ENCODE measurements at places on chromosomes 1 and 21.

- DNase-seq: no peak
Observed at GRCh38 chr1:167635156-167635648, 5.2 kb downstream of the RCSD1 start.

DNA sequence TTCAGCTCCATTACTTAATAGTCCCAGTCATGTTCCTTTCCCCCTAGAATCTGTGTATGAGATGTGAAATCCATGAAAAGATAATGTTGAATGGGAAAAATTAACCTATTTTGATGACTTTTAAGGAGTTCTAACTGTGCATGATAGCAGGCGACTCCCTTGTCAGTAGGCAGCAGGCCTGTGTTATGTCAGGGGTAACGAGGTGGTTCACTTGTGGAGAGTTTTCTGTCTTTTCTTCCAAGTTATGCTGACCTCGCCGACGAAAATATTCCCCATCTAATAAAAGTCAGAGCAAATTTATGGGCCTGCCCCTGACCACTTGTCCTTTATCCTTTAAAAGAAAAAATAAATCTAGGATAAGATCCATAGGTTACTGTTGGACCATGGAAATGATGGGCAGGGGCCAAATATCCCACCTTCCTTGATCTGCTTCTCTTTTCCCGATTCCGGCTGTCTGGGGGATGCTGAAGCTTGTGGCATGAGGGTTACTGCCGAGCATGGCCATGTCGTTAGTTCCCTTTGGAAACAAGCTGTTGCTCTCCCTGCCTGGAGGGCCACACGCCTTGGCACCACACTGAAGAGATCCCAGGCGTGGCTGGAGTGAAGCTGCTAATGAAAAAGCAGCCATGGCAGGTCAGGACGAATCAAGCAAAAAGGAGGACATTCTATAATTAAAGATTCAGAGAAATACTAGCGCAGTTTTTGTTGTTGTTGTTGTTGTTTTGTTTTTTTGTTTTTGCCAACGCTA is 93.8 kb downstream of the ROR1 start:
- DNase-seq: no peak

- DNase-seq: no peak
Observed at GRCh38 chr1:193348769-193349535, 162.5 kb upstream of the B3GALT2 start.

GRCh38 chr1:45385302-45385701 is 45.1 kb upstream of the MUTYH start:
- no peak for DNase-seq

DNA sequence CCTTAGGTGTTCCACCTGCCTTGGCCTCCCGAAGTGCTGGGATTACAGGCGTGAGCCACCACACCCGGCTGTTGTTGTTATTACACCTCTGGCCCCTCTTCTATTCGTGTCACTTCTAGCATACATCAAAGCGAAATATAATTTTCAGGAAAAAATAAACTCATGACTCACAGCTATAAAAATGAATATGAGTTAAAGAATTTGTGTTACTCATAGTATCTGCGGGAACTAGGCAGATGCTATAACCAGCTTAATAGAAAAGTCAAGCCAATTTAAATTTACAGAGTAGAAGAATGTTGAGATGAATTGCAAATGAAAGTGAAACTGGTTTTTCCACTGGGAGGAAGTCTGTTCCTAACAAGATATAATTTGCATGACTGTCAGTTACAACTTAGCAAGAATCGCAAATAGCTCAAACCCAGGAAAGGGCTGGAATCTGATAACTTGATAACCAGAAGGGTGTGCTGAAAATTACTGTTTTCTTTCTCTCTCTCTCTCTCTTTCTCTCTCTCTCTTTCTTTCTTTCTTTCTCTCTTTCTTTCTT is 11.2 kb downstream of the OR2W3 start:
- DNase-seq: no peak

DNA sequence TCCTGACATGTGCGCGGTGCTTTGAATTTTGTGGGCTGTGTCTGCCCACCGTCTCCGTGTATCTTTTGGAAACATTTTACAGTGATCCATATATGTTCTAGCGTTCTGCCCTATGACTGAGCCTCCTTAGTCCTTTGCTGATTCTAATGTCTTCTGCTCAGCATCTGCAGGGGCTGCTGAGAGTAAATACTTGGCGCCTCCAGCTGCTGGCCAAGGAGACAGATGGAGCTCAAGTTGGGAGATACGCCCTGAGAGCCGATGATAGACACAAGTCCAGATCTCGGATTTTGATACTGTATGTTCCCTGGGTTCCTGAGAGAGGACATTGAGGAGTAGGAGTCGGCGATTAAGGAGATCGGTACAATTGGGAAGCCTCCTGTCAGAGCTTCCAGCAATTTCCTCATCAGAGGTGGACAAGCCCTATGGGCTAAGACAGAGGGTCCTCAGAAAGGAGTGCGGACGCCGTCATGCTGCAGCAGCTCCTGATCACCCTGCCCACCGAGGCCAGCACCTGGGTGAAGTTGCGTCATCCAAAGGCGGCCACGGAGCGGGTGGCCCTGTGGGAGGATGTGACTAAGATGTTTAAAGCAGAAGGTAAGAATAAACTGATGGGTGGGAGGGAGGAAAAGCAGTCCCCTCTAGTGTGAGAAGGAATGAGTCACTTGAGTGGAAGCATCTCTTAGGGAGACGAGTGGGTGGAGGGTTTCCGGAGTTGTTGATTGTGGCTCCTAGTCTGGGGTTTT is 390 bp downstream of the ZFP69B start:
- peak; percentile 50 for DNase-seq

GRCh38 chr1:6178751-6179563 is 1.2 kb downstream of the CHD5 start:
- no peak for DNase-seq

GRCh38 chr1:119787776-119788175 is 19.1 kb upstream of the HMGCS2 start:
- DNase-seq: no peak

- DNase-seq: no peak
Observed at GRCh38 chr1:81232420-81232819, 568.3 kb upstream of the ADGRL2 start.

GRCh38 chr1:109488201-109488600 is 4.5 kb downstream of the ATXN7L2 start:
- DNase-seq: no peak

DNA sequence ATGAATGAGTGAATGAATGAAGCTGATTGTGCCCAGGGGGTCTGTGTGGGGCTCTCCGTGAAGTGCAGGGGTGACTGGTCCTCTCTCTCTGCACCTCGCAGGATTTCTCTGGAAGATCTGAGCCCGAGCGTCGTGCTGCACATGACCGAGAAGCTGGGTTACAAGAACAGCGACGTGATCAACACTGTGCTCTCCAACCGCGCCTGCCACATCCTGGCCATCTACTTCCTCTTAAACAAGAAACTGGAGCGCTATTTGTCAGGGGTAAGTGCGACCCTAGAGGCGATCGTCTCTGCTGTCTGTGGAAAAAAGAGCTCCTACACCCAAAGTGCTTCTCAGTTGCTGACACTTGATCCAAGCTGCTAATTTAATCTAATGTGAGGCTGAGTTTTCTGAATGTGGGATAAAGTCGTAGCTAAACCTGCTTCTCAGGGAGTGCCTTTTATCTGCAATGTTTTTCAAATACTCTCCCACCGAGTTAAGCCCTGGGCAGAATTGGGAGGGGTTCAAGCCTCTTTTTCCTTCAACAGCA is 101.7 kb downstream of the HUNK start:
- no peak for DNase-seq

DNA sequence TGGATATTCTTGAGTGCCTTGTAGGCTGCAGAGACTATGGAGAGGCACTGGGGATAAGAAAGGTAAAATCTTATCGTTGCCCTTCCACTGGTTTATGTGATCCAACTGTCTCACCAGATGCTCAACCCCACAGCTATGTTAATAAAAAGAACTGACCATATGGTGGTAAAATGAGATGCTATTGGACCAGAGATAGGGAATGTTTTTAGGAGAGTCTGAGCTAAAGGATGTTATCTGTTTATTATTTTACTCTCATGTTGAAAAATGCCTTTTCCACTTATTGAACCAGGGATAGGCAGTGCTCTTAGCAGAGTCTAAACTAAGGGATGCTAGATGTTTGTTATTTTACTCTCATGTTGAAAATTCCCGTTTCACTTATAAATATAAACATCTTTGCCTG is 172.8 kb upstream of the GREM2 start:
- no peak for DNase-seq

GRCh38 chr1:41734201-41734970 is 184.3 kb downstream of the HIVEP3 start:
- DNase-seq: no peak

- no peak for DNase-seq
Observed at GRCh38 chr1:59272507-59272906, 24.4 kb upstream of the FGGY start.

DNA sequence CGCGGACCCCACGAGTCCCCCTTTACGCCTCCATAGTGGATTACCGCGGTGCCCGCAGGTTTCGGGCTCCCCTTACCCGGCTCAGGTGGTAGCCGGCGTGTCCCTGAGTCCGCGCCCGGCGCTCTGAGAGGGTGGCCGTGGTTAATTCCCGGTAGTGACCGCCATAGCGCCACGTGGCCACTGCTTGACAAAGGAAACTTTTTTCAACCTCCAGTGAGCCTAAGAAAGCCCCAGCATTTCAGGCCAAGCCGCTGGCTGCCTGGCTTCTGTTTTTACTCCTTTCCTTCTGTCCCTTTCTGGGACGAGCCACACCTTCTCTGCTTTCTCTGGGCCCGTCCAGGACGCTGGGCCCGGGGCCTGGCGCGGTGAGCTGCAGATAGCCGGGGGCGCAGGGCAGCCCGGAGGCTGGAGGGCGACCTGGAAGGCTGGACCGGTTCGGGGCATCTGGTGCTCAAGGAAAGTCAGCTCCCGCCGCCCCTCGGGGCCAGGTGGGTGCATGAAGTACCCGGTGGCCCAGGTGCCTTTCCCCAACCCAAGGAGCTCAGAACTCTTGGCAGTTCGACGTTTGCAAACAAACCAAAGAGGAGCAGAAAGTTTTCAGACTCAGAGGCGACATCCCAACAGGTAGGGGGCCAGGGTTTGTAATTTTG is 540 bp upstream of the C1orf198 start:
- DNase-seq: peak; percentile 14

GRCh38 chr1:154849645-154850131 is 20.4 kb downstream of the KCNN3 start:
- DNase-seq: no peak

DNA sequence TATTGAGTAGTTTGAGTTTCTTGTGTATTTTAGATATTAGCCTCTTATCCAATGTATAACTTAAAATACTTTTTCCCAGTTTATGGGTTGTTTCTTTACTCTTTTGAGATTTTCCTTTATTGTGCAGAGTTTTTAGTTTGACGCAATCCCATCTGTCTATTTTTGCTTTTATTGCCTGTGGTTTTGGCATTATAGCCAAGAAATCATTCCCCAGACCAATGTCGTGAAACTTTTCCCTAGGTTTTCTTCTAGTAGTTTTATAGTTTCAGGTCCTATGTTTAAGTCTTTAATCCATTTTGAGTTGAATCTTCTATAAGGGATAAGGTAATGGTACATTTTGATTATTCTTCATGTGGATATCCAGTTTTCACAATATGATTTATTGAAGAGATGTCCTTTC is 87.6 kb downstream of the LEPR start:
- DNase-seq: no peak

GRCh38 chr1:39592069-39592468 is 15.5 kb upstream of the PABPC4 start:
- DNase-seq: no peak

- no peak for DNase-seq
Observed at GRCh38 chr1:157472056-157472701, 80.1 kb downstream of the FCRL5 start.

DNA sequence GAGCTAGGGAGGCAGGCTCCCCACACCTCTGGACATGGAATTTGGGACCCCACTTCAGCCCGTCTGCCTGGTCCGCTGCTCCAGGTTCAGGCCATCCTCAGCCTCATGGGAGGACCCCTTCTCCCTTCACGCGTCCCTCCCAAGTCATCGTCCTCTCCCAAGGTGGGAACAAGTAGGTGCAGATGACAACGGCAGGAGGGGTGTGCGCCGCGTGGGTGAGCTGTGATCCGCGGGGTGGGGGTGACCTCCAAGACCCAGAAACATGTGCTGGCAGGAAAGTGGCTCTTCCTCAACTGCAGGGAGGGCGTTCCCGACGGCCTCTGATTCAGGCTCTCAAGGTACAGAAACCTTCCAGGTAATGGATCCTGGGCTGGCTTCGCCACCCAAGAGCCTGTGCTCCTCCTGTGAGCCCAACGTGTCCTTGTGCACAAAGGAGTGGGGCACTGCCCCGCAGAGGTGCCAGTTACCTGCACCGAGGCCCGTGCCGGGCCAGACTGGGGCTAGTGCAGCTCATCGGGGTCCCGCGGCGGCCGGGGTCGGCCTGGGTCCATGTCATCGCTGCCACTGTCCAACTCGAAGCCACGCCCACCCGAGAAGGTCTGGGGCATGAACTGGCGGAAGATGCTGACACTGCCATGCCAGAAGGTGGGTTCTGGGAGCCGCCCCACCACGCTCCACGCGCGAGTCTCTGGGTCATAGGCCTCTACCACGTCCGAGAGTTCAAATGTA is 9.6 kb downstream of the KLHL21 start:
- DNase-seq: no peak

DNA sequence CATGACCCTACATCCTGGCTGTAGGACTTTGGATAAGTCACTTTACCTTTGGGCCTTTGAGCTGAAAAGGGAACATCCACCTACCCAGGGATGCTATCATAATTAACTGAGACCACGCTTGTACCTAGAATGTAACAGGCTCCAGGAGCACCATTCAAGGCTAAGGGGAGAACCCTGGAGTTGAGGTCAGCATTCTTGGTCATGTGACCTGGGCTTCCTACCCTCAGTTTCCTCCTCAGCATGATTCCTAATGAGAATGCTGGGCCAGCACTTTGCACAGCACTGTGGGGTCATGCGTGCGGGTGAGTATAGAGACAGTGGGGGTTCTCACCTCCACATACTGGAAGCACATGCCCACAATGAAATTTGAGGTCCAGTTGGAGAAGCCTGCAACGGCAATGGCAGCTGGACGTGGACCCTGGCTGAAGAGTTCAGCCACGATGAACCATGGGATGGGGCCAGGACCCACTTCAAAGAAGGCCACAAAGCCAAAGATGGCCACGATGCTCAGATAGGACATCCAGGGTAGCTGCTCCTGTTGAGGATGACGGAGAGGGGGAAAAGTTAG is 31.3 kb downstream of the SLC2A1 start:
- no peak for DNase-seq

GRCh38 chr1:241520080-241520465 is 518 bp upstream of the FH start:
- DNase-seq: no peak

GRCh38 chr1:228352677-228353481 is 53.8 kb downstream of the TRIM11 start:
- DNase-seq: no peak

DNA sequence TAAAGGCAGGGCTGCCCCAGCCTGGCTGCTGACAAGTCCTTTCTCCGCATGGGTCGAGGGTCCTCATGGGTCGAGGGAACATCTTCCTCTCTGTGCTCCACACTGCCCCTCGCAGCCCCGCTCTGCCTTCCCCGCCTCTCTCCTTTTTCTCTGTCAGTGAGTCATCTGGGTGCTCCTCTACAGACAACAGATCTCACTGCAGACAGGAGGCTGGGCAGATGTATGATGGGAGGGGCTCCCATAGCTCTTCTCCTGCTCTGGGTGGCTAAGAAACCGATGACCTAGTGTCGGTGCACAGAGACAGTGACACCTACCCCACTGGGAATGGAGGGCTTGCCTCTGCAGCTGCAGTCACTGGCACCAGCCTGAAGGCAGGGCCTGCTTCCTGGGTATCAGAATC is 5.5 kb downstream of the KCNA10 start:
- DNase-seq: no peak
